ENCODE measurements at places on chromosomes 7 and 10. TPM values are rescaled to one million over a fixed set of nuclear protein-coding genes. Genes with fewer than 3 reads are reported as not detected.

RPEL1 gene
- total RNA-seq, result under 0.01 TPM

ZNF425 gene
- 7.4 TPM for total RNA-seq

GSAP gene
- total RNA-seq, result 8.6 TPM

WDR86 gene
- 3.8 TPM for total RNA-seq

CALCR gene
- total RNA-seq, result not detected

MACC1 gene
- 0.15 TPM for total RNA-seq

FAM24B gene
- 4.1 TPM for total RNA-seq

NODAL gene
- not detected for total RNA-seq

SERPINE1 gene
- 260 TPM for total RNA-seq

SPDYE1 gene
- not detected for total RNA-seq

C7orf57 gene
- total RNA-seq, result not detected

PRPS1L1 gene
- total RNA-seq, result not detected

FAM25A gene
- not detected for total RNA-seq

AGBL3 gene
- 0.83 TPM for total RNA-seq

HACD1 gene
- total RNA-seq, result 18.2 TPM

MRC1 gene
- under 0.01 TPM for total RNA-seq

FFAR4 gene
- not detected for total RNA-seq

RSPH10B gene
- 0.50 TPM for total RNA-seq

C10orf95 gene
- total RNA-seq, result not detected

OPN4 gene
- not detected for total RNA-seq

DEPP1 gene
- 77.9 TPM for total RNA-seq

GALNT17 gene
- not detected for total RNA-seq

EFCAB10 gene
- total RNA-seq, result not detected

VAX1 gene
- total RNA-seq, result not detected

LRRC18 gene
- under 0.01 TPM for total RNA-seq

GSTO1 gene
- total RNA-seq, result 315 TPM

SPRN gene
- total RNA-seq, result 3.1 TPM

ZNF107 gene
- total RNA-seq, result 1.3 TPM

INA gene
- total RNA-seq, result 0.99 TPM

DRGX gene
- not detected for total RNA-seq

SLC39A12 gene
- not detected for total RNA-seq

COL13A1 gene
- 21.5 TPM for total RNA-seq

GHRHR gene
- not detected for total RNA-seq

LIPF gene
- total RNA-seq, result 0.29 TPM

DOCK1 gene
- total RNA-seq, result 86.0 TPM

VDAC2 gene
- 179 TPM for total RNA-seq

PRF1 gene
- total RNA-seq, result not detected

PDE1C gene
- 0.50 TPM for total RNA-seq

TUBB8 gene
- not detected for total RNA-seq

ITIH5 gene
- 2.8 TPM for total RNA-seq

OPN1SW gene
- total RNA-seq, result not detected

COBL gene
- total RNA-seq, result under 0.01 TPM

ZP3 gene
- total RNA-seq, result 0.87 TPM

MGAM2 gene
- total RNA-seq, result not detected

ANKIB1 gene
- total RNA-seq, result 58.6 TPM

All from smooth muscle cell of trachea (primary cell).